Prostate gland (tissue), 2 donors: ENCODE measurements at places on chromosomes 2 and 18.

GRCh38 chr2:78984386-78984785 is 41.1 kb upstream of the REG3G start:
- no peak overlapping the region for H3K27ac ChIP-seq
- no peaks in the 10 kb centered on the region for H3K4me1 ChIP-seq
- H3K36me3 ChIP-seq = no peaks in the 10 kb centered on the region
- no peak for DNase-seq
- no peak overlapping the region for H3K4me3 ChIP-seq

- no peak overlapping the region for H3K4me3 ChIP-seq
- no peak for DNase-seq
Observed at GRCh38 chr2:98825020-98825350, 94.1 kb upstream of the MGAT4A start.

DNA sequence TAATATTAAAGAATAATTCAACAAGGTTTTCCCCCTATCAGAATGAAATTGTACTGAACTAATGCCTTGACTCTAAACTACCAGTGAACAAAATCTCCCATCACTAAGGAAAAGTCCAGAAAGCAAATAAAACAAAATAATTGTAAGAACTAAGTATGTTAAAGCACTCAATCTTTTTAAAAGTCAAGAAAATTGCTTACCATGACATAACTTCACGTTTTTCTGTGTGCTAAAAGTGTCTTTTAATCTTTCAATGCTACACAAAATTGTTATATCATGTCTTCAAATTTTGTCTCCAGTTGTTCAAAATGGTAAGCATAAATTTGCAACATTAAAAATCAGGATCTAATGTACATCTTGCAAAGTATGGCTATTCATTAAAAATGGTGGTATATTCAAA is 156.1 kb downstream of the BAZ2B start:
- no peaks in the 10 kb centered on the region for H3K27me3 ChIP-seq
- H3K36me3 ChIP-seq = no peaks in the 10 kb centered on the region
- H3K4me1 ChIP-seq = no peaks in the 10 kb centered on the region
- no peak overlapping the region for H3K4me3 ChIP-seq
- no peak for DNase-seq

DNA sequence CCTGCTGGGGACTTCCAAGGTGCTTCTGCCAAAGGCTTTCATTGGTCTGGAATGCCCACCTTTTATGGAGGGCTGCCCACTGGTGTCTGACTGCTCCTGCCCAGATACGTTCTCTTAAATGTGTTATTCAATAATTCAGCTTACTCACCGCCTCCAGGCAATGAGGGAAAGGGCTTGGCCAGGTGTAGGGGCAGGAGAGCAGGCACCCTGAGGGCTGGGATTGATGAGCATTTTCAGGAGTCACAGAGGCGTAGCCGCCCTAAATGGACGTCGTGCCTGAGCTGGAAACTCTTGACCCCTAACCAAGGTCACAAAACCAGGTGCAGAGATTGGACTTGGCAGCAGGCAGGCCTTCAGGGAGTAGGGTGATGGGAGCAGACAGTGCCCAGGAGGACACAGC is 26.8 kb downstream of the MAL start:
- H3K4me1 ChIP-seq = no peaks in the 10 kb centered on the region
- no peak for DNase-seq
- peaks cover 3% of the 10 kb centered on the region for H3K27me3 ChIP-seq
- no peak overlapping the region for H3K4me3 ChIP-seq
- no peaks in the 10 kb centered on the region for H3K36me3 ChIP-seq

GRCh38 chr2:160956243-160956802 is 203.9 kb upstream of the TANK start:
- no peaks in the 10 kb centered on the region for H3K27me3 ChIP-seq
- no peak overlapping the region for H3K4me3 ChIP-seq
- DNase-seq = no peak
- no peaks in the 10 kb centered on the region for H3K4me1 ChIP-seq
- H3K27ac ChIP-seq = no peak overlapping the region

GRCh38 chr2:68925295-68925896 is 27.3 kb downstream of the GKN2 start:
- no peak overlapping the region for H3K4me3 ChIP-seq
- H3K27ac ChIP-seq = no peak overlapping the region
- peak; percentile 40 for DNase-seq
- H3K36me3 ChIP-seq = no peaks in the 10 kb centered on the region

DNA sequence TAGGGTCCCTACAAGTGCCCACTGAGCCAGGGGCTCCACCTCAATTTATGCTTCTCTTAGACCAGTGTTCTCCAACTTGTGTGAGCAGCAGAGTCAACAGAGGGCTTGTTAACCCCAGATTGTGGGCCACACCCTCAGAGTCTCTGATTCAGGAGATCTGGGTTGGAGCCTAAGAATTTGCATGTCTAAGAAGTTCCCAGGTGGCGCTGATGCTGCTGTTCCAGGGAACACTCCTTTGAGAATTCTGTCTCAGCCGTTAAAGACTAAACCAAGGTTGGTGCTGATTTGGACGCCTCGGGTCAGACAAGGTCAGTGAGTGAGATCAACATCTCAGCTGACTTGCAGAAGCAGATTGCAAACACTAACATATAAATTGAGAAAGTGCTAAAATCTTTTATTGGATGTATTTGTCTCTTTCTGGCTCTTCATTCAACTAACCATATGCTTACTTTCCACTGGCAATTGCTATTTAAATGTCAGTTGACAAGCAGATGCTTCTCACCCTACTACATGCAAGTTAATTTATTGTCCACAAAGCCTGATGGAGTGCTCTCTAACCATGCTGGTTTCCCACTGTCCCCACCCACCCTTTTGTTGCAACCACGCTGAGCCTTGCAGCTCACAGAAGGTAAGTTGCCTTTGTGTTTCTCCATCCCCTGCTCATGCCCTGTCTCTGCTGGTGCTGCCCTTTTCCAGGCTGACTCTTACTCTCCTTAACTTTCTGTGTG is 31.5 kb downstream of the LYPD1 start:
- no peaks in the 10 kb centered on the region for H3K36me3 ChIP-seq
- no peak overlapping the region for H3K27ac ChIP-seq
- DNase-seq = no peak
- H3K4me3 ChIP-seq = no peak overlapping the region

- H3K4me1 ChIP-seq = no peaks in the 10 kb centered on the region
- no peak overlapping the region for H3K27ac ChIP-seq
- no peaks in the 10 kb centered on the region for H3K27me3 ChIP-seq
- no peak overlapping the region for H3K4me3 ChIP-seq
Observed at GRCh38 chr2:43238176-43238575, 11.8 kb upstream of the ZFP36L2 start.
